LoVo (cell line): ENCODE measurements at places on chromosomes 1 and 21.

DNA sequence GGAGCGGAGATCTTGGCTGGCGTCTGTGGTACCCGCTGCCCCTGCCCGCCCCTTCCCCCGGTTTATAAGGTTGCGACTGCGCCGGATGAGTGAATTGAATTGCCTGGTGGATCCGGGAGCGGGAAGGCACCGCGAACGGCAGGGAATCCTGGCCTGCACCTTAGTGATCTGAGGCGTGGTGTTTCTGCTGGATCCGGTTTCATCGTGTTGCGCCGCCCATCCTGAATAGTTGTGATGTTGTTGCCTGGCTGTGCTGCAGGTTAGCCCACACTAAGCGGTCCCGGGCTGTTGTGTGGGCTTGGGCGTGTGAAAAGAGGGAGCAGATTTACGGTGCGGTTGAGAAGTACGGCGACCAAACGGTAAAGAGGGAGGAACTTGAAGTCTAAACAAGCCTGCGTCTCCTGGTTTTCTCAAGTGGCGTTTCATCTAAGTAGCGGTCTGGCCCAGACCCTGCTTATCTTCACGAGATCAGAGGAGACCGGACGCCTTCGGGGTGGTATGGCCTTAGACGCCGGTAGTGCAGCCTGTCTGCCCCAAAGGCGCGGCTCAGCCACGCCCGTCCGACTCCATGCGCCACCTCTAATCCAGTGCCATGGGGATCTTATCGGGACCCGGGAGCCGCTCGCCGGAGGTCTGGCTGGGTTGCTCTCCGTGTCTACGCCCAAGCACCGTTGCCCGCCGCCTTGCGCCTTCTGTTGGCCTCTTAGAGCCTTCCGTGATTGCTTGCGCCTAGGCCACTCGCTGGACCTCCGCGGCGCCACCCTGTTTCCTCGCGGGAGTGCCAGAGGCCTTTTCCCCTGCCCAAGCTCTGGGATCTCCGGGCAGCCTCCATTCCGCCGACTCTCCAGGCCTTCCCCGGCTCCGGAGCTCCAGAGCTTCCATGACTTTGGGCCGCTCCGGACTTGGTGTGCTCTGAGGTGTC lies 87.5 kb upstream of the RHOU start:
- DNase-seq = peak; percentile 75

- no peak for DNase-seq
Observed at GRCh38 chr1:101463195-101463594, 226.4 kb downstream of the S1PR1 start.

- DNase-seq = no peak
Observed at GRCh38 chr21:29640080-29640508, 299.7 kb downstream of the GRIK1 start.

- DNase-seq = peak; percentile 35
Observed at GRCh38 chr1:41662765-41663437, 178.4 kb upstream of the EDN2 start.

GRCh38 chr1:29543586-29543985 lies 307.3 kb downstream of the PTPRU start:
- no peak for DNase-seq

- no peak for DNase-seq
Observed at GRCh38 chr1:210940081-210940617, 193.8 kb downstream of the KCNH1 start.
